RCC 7860 (cell line): ENCODE measurements at places on chromosomes 6 and 20.

DNA sequence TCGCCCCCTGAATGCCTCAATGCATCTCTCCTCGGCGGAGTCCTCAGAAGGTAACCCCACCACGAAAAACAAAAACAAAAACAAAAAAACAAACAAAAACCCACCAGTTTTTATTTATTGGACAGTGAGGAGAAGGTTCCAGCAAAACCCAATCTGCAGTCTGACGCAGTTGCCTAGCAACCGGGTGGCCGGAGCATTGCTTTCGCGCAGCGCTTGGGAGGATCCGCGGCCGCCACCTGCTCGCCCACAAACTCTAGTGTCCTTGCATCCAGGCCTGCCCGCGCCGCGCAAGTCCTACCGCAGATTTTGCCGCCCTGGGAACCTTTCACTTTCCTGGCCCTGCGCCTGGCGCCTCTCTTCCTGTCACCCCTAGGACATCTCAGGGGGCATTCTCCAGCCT, 17.6 kb downstream of the TFAP2B start:
- no peak for DNase-seq

DNA sequence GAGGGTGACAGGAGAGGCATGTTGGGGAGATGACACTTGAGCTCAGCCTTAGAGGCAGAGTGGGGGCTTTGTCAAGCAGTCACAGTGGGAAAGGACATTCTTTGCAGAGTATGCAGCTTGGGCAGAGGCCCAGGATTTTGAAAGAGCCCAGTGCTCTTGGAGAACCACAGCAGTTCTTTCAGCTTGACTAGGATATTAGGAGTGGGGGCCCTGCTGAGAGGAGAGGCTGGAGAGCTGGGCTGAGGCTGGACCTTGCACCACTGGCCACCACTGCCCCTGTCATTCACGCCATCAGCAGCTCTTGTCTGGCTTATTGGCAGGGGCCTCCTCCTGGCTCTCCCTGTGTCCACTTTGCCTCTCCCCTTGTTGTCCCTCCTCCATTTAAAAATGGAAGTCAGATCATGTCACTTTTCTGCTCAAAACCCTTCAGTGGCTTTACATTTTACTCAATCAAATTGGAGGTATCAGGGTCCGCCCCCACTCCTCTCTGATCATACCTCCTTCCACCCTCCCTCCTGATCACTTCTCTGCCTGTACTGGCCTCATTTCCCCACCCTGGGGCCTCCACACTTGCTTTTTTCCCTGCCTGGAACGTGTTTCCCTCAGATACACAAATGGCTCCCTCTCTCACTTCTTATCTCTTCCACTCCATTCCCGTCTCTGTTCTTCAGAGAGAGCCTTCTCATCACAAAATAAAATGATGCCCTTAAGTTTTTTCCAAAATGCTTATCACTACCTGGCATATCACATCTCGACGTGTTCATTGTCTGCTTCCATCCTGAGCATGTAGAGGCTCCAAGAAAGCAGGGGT, 10.5 kb downstream of the MANBAL start:
- DNase-seq: no peak

DNA sequence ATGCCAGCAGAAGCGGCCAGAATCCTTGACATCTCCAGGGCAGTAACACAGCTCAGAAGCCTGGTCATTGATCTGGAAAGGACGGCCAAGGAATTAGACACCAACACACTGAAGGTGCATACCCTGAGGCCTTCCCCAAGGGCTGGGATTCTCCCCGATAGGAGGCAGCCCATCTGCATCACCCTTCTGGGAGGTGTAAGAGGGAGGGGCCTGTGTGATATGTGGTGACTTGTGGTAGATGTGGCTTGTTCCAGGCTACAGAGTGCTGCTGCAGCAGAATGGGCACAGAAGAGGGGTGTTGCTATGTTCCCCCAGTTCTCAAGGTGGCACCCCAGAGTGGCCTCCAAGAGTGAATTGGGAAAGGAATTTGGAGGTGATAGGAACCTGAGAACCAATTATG, 11.2 kb downstream of the TRIM40 start:
- no peak for DNase-seq

- DNase-seq: peak; percentile 53
Observed at GRCh38 chr6:33620856-33621710, at the start of gene ITPR3. ITPR3 (plus strand) TSS chr6:33621322; CDS start chr6:33621603, 281 bp downstream.

GRCh38 chr6:116217069-116217468, 36.8 kb downstream of the TSPYL4 start:
- DNase-seq: peak; percentile 11

DNA sequence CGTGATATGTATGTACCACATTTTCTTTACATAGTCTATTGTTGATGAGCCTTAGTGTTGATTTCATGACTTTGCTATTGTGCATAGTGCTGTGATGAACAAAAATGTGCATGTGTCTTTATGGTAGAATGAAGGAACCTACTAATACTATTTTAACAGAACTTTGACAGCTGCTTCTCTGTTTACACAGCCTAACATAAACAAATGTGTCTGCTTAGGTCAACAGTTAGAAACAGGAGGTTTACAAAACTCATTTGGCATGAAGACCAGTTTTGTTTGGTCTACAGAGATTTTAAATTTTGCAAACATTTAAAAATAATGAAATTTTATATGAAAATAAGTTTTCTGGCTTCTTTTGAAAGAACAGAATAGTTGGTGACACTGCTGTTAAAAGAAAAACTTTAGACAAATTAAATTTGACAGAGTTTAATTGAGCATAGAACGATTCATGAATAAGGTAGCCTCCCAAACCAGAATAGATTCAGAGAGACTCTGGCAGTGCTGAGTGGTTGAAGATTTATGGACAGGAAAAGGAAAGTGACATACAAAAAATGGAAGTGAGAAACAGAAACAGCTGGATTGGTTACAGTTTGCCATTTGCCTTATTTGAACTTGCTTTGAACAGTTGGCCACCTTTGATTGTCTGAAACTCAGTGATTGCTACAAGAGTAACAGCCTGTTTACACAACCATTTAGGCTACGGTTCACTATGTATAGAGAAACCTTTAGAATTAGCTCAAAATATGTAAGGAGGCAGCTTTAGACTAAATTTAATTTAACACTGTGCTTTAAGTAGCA, 715.8 kb upstream of the HS3ST5 start:
- no peak for DNase-seq

DNA sequence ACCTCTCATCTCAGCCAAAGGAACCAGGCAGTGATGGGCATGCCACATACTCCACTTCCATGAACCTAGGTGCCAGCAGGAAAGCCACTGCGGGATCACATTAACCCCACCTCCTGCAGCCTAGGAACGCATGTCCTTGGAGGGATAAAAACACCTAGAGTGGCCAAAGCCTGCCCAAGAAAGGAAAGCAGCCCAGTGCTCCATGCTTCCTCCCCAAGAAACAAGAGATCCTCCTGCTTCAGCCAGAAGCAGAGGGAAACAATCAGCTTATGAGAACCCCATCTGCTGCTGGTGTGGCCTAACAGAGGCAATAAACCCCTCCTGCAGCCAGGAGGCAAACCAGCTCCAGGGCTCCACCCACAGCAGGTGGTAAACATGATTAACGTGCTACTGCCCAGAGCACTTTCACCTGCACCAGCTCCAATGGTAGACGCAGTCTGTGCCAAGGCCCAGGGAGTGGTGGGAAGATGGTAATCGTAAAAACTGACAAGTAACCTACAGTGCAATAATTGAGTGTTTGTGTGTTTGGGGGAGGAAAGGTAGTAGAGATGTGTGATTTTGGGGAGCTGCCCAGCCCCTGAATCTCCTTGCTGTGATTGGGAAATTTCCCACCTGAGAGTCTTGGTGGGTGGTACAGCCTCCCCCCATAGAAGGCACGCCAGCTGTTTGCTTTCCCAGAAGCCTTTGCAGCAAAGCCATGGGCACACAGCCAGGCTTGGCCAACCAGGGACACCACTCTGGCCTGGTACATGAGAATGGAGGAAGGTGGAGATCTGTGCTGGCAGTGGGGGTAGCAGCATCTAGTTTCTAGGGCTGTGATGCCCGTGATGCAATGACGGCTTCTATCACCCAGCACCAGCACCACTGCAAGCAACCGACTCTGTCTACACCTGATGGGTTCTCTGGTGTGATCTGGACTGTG, 50.6 kb upstream of the TBC1D7 start:
- no peak for DNase-seq

DNA sequence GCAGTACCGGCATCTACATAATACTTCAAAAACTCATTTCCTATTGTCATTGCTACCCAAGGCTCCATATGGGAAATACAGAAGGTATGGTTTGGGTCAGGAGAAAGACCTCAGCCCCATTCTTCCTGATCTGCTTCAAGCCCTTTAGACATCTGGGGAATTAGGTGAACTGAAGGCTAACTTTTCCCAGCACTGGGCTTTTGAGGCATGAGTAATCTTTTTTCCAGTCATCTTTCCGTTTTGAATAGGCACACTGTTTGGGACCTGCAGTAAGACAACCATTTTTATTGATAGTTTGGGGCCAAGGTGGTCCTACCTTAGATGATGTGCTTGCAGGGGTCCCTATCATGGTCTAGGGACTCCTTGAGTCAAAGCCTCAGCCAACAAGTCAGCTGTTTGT, 198.4 kb downstream of the HAO1 start:
- no peak for DNase-seq

GRCh38 chr20:39103305-39103704, 141.2 kb downstream of the DHX35 start:
- no peak for DNase-seq

GRCh38 chr6:104884867-104885517, 25.3 kb upstream of the HACE1 start:
- no peak for DNase-seq

DNA sequence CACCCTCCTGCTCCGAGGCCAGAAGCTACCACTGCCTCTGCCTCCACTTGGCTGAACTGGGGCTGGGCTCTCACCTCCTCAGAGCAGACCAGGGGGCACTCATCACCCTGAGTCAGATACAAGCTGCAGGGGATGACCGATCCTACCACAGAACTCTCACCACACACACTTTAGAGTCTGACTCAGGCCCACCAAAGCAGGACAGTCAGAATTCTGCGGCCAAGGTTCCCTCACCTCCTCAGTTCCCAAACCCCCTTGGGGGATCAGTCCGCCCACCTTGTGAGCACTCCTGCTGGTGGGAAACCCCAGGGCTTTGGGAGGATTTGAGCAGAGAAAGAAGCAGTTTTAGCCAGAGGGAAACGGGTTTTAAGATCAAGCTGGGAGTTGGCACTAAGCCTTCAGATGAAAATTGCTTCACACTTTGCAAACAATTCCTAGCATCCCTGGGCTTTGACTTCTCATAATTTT, 587.8 kb upstream of the JAG1 start:
- DNase-seq: peak; percentile 94

GRCh38 chr20:54108326-54108642, 37.9 kb upstream of the BCAS1 start:
- no peak for DNase-seq

- no peak for DNase-seq
Observed at GRCh38 chr6:41689171-41690008, 46.0 kb downstream of the TFEB start.
